ENCODE measurements at places on chromosomes 7 and 10.

DNA sequence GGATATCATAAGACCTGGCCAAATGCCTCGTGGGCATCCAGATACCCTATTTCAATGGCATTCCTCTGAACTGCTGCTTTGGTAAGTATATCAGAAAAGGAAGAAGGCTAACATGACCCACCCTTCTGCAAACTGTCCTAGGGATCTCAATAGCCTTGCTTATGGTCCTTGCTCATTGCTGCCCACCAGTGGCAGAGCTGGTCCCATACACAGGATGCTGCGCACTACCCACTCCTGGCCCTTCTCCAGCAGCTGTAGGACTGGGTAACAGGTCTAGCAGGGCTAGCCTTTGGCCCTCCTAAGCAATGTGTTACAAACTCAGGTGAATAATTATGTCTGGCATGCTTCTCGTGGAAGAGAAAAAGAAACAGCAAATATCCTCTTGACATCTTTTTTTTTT, 72.5 kb downstream of the C10orf90 start:
- no peaks in the 10 kb centered on the region for H3K27me3 ChIP-seq
- DNase-seq = no peak
- no peak overlapping the region for H3K27ac ChIP-seq

- H3K4me1 ChIP-seq = no peaks in the 10 kb centered on the region
- DNase-seq = no peak
- H3K4me3 ChIP-seq = no peak overlapping the region
- H3K27me3 ChIP-seq = no peaks in the 10 kb centered on the region
- no peak overlapping the region for H3K27ac ChIP-seq
Observed at GRCh38 chr7:157555313-157555712, 218.5 kb downstream of the DNAJB6 start.

DNA sequence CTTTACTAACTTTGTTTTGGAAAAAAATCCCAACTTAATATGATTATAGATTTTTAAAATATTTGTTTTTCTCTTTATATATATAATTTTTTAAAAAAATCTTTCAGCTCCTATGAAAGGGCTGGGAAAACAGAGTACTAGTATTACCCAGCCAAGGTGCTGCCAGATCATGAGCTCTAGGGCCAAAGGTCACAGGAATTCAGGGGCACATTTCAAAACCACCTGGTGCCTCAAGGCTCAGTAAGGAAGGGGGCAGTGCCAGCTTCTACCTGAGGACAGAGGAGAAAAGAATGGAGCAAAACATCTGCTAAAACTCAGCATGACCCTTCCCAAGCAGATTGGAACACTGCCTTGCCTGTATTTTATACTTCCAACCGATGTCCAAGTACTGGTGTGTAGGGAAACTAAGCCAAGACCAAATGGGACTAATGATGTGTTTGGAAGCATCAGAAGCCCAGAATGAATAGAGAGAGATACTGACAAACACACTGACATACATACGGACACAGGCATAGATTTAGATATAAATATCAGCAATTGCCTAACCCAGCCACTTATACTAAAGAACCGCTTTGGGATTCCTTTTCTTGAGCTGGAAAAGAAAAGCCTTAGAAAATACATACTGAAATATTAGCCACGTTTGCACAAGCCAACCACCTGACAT, 667.3 kb downstream of the PARD3 start:
- no peak overlapping the region for H3K27ac ChIP-seq
- H3K4me1 ChIP-seq = no peaks in the 10 kb centered on the region
- no peak overlapping the region for H3K4me3 ChIP-seq
- H3K27me3 ChIP-seq = no peaks in the 10 kb centered on the region

DNA sequence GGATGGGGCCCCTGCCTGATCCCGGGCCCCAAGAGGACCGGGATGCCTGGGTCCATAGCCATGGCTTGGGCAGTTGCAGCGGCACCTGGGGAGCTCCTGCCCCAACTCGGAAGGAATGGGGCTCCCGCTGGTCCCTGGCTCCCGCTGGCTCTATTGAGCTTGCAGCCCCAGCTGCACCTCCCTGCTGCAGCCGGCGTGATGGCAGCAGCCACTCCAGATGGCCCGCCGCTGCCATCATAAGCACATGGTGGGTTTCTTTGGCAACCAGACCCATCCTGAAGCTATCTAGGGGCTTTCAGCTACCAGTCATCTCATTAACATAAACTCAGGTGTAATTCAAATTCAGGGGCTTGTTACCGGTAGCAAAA, 11.1 kb upstream of the DNMBP start:
- H3K27me3 ChIP-seq = no peaks in the 10 kb centered on the region
- no peaks in the 10 kb centered on the region for H3K36me3 ChIP-seq

GRCh38 chr7:28623863-28624262, 211.5 kb downstream of the CREB5 start:
- H3K27ac ChIP-seq = no peak overlapping the region
- no peaks in the 10 kb centered on the region for H3K36me3 ChIP-seq
- no peak for DNase-seq

DNA sequence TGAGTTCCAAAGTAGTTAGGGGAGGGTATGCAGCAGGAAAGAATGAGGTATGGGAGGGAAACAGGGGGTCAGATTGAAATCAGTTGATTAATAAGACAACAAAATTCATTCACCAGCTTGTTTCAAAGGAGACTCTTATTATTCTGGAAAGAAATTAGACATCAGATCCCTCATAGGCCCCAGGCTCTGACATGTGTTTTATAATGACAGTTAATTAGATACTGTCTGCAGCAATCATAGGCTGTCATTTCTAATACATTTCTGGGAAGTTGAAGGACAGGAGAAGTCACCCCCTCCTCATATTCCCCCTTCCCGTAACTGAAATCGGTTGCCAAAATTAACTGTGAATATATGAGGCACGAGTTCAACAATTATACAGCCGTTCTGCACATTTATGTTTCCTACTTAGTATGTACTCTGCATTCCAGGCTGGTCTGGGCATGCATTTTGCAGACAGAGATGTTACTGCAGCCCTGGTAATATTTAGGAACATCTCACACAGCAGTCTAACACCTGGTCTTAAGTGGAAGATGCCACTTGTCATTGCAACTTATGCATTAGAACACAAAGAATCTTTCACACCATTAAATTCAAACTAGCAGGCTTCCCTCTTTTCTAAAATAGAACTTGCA, 355.2 kb upstream of the LRGUK start:
- no peaks in the 10 kb centered on the region for H3K36me3 ChIP-seq
- H3K4me1 ChIP-seq = no peaks in the 10 kb centered on the region
- no peaks in the 10 kb centered on the region for H3K27me3 ChIP-seq
- H3K4me3 ChIP-seq = no peak overlapping the region
- DNase-seq = no peak

- H3K36me3 ChIP-seq = no peaks in the 10 kb centered on the region
- no peak for DNase-seq
- no peaks in the 10 kb centered on the region for H3K4me1 ChIP-seq
- H3K27me3 ChIP-seq = no peaks in the 10 kb centered on the region
Observed at GRCh38 chr7:122379491-122379890, 74.9 kb upstream of the FEZF1 start.

GRCh38 chr7:132876576-132876975, 205.3 kb downstream of the CHCHD3 start:
- no peak for DNase-seq
- no peaks in the 10 kb centered on the region for H3K36me3 ChIP-seq
- no peak overlapping the region for H3K27ac ChIP-seq
- no peaks in the 10 kb centered on the region for H3K27me3 ChIP-seq

DNA sequence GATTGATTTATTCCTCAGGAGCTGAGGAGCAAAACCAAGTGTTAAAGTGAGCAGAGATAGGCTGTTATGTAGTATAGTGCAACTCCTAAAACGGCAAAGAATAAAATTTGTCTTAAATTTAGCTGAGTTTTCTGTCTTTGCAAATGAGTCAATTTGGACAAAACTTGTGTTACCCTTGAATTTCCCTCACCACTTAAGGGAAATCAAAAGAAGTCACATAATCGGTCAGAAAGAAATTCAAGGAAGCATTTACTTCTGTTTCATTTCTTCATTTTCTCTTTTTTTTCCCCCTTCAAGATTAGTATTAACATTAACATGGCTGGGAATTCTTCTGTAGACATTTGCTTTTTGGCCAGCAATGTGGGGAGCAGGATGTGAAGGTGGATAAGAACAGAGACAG, 13.9 kb downstream of the LSMEM1 start:
- no peak for DNase-seq
- H3K4me1 ChIP-seq = no peaks in the 10 kb centered on the region
- H3K27ac ChIP-seq = no peak overlapping the region

- no peaks in the 10 kb centered on the region for H3K4me1 ChIP-seq
- no peak for DNase-seq
- no peak overlapping the region for H3K27ac ChIP-seq
- H3K36me3 ChIP-seq = peaks cover 10% of the 10 kb centered on the region
Observed at GRCh38 chr10:91247360-91248111, 27.1 kb downstream of the PCGF5 start.

DNA sequence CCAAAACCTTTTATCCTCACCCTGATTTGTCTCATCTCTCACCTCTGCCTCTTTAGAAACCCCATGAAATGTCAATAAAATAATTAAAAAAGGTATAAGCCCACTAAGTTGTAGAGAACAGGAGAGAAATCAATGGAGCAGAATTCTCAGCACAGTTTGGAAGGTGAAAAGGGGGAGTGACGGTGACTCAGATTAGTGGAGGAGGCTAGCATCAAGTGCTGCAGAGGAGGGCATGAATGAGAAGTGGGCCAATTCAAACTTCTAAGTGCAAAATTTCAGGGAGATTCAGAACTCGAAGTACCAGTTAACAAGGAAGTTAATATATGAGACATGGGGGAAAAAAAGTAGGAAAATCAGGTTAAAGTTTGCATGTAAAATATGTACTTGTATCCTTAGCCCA, 34.9 kb upstream of the ETV1 start:
- no peaks in the 10 kb centered on the region for H3K4me1 ChIP-seq
- no peak overlapping the region for H3K27ac ChIP-seq
- DNase-seq = no peak
- no peaks in the 10 kb centered on the region for H3K27me3 ChIP-seq
- H3K4me3 ChIP-seq = no peak overlapping the region

GRCh38 chr10:100104300-100104699, 22.6 kb upstream of the CPN1 start:
- H3K27me3 ChIP-seq = peaks cover 4% of the 10 kb centered on the region
- no peak overlapping the region for H3K4me3 ChIP-seq
- DNase-seq = no peak
